Breast epithelium (tissue), 4 donors: ENCODE measurements at places on chromosomes 13 and 19. TPM values are rescaled to one million over a fixed set of nuclear protein-coding genes. Genes with fewer than 3 reads are reported as not detected.

DNA sequence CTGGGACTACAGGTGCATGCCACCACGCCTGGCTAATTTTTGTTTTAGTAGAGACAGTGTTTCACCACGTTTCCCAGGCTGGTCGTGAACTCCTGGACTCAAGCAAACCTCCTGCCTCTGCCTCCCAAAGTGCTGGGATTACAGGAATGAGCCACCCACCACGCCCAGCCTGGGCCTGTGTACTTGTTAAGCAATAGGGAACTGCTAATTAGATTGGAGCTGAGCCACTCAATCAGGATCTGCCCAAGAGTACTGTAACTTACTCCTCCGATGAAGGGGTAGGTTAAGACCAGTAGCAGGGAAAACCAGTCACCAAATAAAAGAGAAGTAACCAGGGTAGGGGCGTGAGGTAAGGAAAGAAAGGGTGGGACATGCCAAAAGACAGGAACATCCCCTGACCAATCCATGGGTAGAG lies 2.3 kb downstream of the DDX39A start:
- no peaks in the 10 kb centered on the region for H3K4me1 ChIP-seq
- no peak overlapping the region for H3K27ac ChIP-seq
- H3K27me3 ChIP-seq = no peaks in the 10 kb centered on the region

GRCh38 chr13:30872685-30873461 lies 33.2 kb upstream of the MEDAG start:
- H3K4me1 ChIP-seq = no peaks in the 10 kb centered on the region
- no peaks in the 10 kb centered on the region for H3K36me3 ChIP-seq
- no peak for DNase-seq
- no peaks in the 10 kb centered on the region for H3K27me3 ChIP-seq
- H3K4me3 ChIP-seq = no peak overlapping the region
- peak overlapping the region; percentile 74 for H3K27ac ChIP-seq

DNA sequence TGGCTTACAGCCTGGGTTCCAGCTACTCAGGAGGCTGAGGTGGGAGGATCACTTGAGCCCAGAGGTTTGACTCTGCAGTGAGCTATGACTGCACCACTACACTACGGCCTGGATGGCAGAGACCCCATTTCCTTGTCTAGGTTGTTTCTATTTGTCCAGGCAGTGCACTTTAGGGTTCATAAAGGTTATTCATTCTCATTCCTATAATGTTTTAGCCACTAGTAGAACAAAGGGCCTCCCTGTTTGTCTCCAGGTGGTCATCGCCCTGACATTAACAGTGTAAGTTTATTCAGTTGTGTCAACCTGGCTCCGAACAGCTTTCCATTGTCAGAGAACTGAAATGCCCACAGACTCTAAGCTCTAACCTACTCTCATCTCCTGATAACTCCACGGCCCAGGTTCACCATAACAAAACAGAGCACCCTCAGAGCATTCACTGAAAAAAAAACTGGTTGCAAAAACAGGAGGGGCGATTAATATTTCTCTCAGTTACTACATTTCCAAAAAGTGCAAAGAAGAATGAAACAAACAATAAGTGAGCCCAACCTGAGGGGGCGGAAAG lies 37.1 kb downstream of the SMAD9 start:
- no peaks in the 10 kb centered on the region for H3K4me1 ChIP-seq
- no peak overlapping the region for H3K4me3 ChIP-seq
- H3K36me3 ChIP-seq = no peaks in the 10 kb centered on the region
- DNase-seq = no peak

DNA sequence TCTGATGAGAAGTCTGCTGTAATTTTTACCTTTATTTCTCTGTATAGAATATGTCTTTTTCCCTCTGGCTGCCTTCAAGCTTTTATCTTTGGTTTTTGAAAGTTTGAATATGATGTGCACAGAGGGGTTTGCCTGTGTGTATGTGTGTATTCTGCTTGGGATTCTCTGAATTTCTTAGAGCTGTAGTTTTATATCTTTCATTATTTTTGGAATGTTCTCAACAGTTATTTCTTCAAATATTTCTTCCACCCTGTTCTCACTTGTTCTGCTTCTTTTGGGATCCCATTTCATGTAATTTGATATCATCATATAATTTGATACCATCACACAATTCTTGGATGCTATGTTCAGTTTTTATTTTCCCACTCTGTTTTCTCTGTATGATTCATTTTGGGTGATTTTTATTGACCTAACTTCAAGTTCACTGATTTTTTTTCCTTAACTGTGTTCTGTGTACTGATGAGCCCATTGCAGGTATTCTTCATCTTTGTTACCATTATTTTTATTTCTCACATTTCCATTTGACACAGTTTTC lies 7.5 kb downstream of the COG3 start:
- no peak for DNase-seq
- H3K27ac ChIP-seq = no peak overlapping the region
- no peak overlapping the region for H3K4me3 ChIP-seq
- no peaks in the 10 kb centered on the region for H3K4me1 ChIP-seq
- H3K27me3 ChIP-seq = no peaks in the 10 kb centered on the region
- H3K36me3 ChIP-seq = no peaks in the 10 kb centered on the region

CGB2 gene
- not detected for total RNA-seq

ACER1 gene
- not detected for total RNA-seq

- H3K4me1 ChIP-seq = no peaks in the 10 kb centered on the region
- H3K4me3 ChIP-seq = no peak overlapping the region
- H3K36me3 ChIP-seq = no peaks in the 10 kb centered on the region
- H3K27me3 ChIP-seq = peaks cover 7% of the 10 kb centered on the region
- no peak for DNase-seq
- H3K27ac ChIP-seq = no peak overlapping the region
Measured at GRCh38 chr19:7006135-7006704, 15.0 kb downstream of the MBD3L2B start.

- H3K4me1 ChIP-seq = peaks cover 4% of the 10 kb centered on the region
- H3K36me3 ChIP-seq = no peaks in the 10 kb centered on the region
- no peaks in the 10 kb centered on the region for H3K27me3 ChIP-seq
- peak; percentile 79 for DNase-seq
- H3K4me3 ChIP-seq = no peak overlapping the region
Measured at GRCh38 chr19:1825909-1826556, 14.0 kb upstream of the ATP8B3 start.

GRCh38 chr19:15576526-15577156 lies 38.4 kb upstream of the CYP4F8 start:
- no peaks in the 10 kb centered on the region for H3K4me1 ChIP-seq
- no peaks in the 10 kb centered on the region for H3K36me3 ChIP-seq
- no peak for DNase-seq
- no peak overlapping the region for H3K4me3 ChIP-seq
- H3K27ac ChIP-seq = no peak overlapping the region

DNA sequence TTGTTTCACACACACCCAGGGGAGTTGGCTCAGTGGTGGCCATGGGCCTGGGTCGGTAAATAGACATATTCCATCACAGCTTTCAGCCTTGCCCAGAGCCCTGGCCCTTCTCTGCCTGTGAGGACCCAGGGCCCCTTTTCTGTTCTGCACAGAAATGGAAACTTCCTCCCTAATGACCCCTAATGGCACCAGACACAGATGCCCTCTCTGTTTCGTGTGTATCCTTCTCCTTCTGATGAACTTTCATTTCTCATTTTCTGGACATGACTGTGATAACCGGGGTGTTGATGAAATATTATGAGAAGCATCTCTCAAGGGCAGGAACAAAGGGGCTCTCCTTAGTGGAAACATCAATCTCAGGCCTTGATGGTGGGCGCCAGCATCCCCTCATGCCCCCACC lies 12.8 kb downstream of the LILRA1 start:
- no peaks in the 10 kb centered on the region for H3K4me1 ChIP-seq
- no peak for DNase-seq
- no peaks in the 10 kb centered on the region for H3K36me3 ChIP-seq
- no peaks in the 10 kb centered on the region for H3K27me3 ChIP-seq
- no peak overlapping the region for H3K27ac ChIP-seq

SLC10A2 gene
- total RNA-seq = not detected

DNA sequence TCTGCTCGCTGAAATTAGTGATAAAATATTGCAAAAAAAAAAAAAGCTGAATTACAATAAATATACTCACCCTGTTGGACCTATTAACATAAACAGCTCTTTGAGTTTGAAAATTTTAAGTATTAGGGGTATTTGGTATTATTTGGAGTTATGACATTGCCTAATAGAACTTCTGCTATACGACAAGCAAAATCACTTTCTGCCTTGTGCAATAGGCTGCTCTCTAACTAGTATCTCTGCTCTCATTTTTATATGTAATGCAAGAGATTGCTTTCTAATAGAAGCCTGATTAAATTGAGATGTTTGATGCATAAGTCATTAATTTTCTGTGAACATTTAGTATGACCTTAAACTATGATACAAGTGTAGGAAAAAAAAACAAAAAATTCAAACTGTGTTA lies 5.3 kb downstream of the RGS9BP start:
- H3K4me3 ChIP-seq = no peak overlapping the region
- DNase-seq = no peak
- peaks cover 3% of the 10 kb centered on the region for H3K27me3 ChIP-seq
- no peaks in the 10 kb centered on the region for H3K36me3 ChIP-seq
- no peak overlapping the region for H3K27ac ChIP-seq
- peaks cover 3% of the 10 kb centered on the region for H3K4me1 ChIP-seq

- H3K27ac ChIP-seq = no peak overlapping the region
- DNase-seq = no peak
- H3K4me3 ChIP-seq = no peak overlapping the region
- no peaks in the 10 kb centered on the region for H3K27me3 ChIP-seq
- H3K36me3 ChIP-seq = no peaks in the 10 kb centered on the region
- H3K4me1 ChIP-seq = no peaks in the 10 kb centered on the region
Measured at GRCh38 chr13:32956595-32956933, 59.7 kb upstream of the KL start.

CDX2 gene
- not detected for total RNA-seq

DNA sequence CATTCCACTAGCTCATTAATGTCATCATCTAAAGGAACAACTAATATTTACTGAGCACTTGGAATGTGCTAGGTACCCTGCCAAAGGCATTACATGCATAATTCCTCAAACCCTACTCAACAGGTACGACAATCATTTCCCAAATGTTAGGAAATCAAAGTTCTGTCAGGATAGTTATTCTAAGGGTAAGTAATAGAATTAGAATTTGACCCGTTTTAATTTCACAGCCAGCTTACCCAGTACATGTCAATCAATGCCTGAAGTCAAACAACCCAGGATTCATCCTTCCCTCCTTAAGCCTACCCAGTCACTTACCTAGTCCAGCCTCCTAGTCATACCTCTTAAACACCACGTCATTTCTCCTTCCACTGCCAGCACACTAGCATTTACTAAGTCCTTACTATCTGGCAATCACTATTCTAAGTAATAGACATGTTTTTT lies 2.4 kb downstream of the LNX2 start:
- H3K27me3 ChIP-seq = no peaks in the 10 kb centered on the region
- H3K36me3 ChIP-seq = no peaks in the 10 kb centered on the region
- H3K4me1 ChIP-seq = peaks cover 14% of the 10 kb centered on the region
- no peak for DNase-seq

- no peak overlapping the region for H3K27ac ChIP-seq
- H3K27me3 ChIP-seq = peaks cover 25% of the 10 kb centered on the region
- H3K36me3 ChIP-seq = no peaks in the 10 kb centered on the region
- H3K4me3 ChIP-seq = no peak overlapping the region
Measured at GRCh38 chr19:33638167-33639034, 16.6 kb downstream of the CHST8 start.

SIAH3 gene
- total RNA-seq = under 0.01 TPM

DNA sequence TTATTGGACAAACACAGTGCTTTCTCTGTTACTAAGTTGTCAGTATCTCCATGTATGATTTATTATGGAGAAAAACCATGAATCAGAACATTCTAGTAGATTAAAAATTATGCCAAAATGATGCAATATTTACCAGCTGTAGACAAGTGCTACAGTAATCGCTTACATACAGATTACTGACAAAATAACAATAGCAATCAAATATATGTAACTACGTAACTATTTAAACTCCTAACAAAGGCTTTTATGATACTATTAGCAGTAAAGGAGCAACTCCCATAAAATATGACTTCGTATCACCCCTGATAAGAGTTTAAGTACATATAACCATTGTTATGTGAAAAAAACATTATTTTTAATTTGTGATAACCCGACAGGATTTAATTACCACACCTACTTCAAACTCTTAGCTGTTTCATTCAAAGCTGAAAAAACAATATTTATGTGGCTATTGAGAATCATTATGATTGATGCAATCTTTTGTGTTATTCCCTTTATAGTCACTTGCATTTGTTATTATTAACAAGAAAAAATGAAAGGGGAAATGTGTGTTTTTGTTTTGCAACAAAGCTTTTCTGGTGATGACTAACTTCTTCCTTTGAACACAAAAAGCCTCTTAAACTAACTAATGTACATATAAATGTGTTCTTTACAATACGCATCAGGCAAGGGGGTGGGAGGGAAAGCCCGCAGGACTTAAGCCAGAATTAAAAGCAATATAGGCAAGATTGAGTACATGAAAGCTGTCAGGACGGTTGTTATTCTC lies 147.4 kb downstream of the ABCC4 start:
- no peaks in the 10 kb centered on the region for H3K36me3 ChIP-seq
- no peaks in the 10 kb centered on the region for H3K27me3 ChIP-seq
- no peak overlapping the region for H3K4me3 ChIP-seq
- no peaks in the 10 kb centered on the region for H3K4me1 ChIP-seq

PSG6 gene
- total RNA-seq = not detected

PLVAP gene
- total RNA-seq = 19.9 TPM

DNA sequence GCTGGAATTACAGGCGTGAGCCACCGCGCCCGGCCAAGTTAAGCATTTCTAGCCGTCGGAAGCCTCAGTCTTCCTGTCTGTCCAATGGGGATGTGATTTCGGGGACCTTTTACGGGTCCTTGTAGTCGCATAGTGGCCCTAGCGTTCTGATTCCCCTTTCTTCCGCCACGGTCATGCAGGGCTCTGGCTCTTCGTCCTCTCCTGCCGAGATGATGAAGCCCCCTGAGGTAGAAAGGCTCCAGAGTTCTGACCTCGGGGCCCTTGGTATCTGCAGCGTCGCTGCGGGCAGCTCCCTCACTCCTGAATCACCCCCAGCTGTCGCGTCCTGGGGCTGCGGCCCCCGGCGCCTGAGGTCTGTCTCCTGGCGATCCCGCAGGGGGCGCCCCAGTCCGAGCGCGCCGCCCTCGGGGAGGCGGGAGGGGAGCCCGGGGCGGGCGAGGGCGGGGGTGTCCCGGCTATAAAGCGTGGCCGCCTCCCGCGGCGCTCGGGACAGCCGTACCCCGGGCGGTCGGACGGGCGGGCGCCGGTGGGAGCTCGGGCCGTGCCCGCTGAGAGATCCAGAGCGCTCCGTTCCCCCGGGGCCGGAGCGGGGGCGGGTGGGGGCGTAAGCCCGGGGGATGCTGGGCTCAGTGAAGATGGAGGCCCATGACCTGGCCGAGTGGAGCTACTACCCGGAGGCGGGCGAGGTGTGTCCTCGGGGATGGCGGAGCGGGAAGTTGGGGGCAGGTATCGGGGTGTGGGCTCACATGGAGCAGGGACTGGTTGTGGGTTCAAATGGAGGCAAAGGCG lies at the start of gene FOXA3:
TSS of gene FOXA3 (plus strand) at position 487 of the 789 bp plus-strand sequence. CDS start at position 618, 131 bp downstream.
- no peaks in the 10 kb centered on the region for H3K27me3 ChIP-seq
- peak within 1 kb of the TSS; percentile 87 for H3K4me3 ChIP-seq
- no peak for DNase-seq

CLEC11A gene
- 16.4 TPM for total RNA-seq

GRCh38 chr19:18416778-18417249 lies 2.4 kb upstream of the SSBP4 start:
- no peaks in the 10 kb centered on the region for H3K27me3 ChIP-seq
- H3K36me3 ChIP-seq = no peaks in the 10 kb centered on the region
- peak overlapping the region; percentile 34 for H3K4me3 ChIP-seq
- H3K4me1 ChIP-seq = peaks cover 22% of the 10 kb centered on the region
- peak; percentile 83 for DNase-seq
- peak overlapping the region; percentile 91 for H3K27ac ChIP-seq

TMEM150B gene
- total RNA-seq = 1.6 TPM

GRCh38 chr13:21078501-21078900 lies 17.1 kb upstream of the LATS2 start:
- H3K36me3 ChIP-seq = no peaks in the 10 kb centered on the region
- DNase-seq = no peak
